Omental fat pad (tissue), 4 donors: ENCODE measurements at places on chromosomes 3 and 15.
A peak's percentile ranks its signal among the peaks of the same experiment; 100 is the strongest.

DNA sequence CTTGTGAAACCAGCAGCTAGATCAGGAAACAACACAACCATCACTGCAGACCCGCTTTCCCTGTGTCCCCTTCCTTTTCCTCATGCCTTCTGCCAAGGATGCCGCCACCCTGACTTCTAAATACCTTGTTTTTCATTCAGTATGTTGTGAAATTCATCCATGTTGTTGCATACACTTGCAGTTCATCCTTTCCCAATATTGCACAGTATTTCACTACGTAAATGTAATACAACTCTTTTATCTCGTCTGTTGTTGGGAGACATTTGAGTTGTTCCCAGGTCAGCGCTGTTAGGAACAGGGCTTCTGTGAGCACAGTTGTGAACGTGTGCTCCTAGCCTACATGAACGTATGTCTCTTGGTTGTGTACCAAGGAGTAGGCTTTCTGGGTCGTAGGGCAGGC lies 24.2 kb downstream of the TLNRD1 start:
- DNase-seq = no peak

DNA sequence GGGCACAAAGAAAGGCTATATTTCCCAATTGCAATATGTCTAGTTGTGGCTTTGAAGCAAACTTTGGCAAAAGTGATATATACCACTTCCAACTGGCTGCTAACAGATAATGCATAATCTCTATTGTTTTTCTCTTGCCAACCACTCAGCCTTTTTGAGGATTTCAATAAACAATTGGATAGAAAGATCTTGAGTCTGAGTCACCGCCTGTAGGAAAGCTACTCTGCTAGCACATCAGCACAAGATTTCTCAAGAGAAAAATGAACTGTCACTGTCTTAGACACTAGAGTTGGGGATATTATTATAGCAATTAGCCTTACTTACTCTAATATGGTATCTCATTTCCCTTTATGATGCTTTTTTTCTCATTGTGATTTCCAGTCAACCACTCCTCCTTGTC lies 119.7 kb downstream of the SST start:
- no peak for DNase-seq

DNA sequence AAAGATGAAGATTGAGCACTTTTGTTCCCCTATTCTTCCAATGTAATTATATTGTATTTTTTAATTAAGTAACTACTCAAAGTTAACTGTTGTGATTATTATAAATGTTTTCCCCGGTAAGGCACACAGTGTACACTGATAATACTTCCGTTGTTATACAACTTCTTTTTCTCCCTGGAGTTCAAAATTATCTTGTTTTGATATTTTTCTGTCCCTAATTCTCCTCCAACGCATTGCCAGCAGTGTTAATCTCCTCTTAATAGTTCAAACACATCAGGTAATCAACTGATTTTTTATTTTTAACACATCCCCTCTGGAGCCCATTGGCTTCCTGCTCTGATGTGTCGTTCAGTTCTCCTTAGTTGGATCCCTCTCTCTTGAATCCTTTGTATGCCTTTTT lies 32.3 kb upstream of the MFSD1 start:
- DNase-seq = no peak

GRCh38 chr3:130576375-130577266 lies 59.6 kb downstream of the COL6A6 start:
- DNase-seq = no peak

- peak; percentile 39 for DNase-seq
These were observed 860 bp downstream of the RASA2 start for GRCh38 chr3:141487521-141488252.

DNA sequence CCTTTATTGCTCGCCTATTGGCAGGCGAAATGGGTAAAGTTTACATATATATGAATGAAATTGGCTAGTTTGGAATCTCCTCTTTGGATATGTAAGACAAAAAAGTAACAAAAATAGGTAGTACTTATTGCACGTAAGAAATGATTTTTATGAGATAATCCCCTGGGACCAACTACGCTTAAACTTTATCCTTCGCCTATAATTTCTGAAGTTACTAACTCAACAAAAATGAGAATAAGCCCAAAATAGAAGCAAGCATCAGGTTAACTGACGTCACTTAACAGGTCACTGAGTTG lies 438 bp upstream of the SLC49A4 start:
- no peak for DNase-seq

DNA sequence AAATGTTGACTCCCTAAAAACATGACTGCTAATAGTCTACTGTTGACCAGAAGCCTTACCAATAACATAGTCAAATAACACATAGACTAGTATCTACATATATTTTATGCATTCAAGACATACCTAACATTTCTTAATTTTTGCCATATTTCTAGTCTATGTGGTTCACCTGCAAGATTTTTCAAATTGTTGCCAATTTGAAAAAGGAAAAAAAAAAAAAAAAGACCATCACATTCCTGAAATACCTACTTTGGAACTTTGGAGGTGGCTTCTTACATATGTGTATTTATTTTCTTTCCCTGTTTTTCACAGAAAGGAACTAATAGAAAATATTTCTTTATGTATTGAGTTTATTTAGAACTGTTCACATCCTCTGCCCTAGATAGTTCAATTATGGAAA lies 13.4 kb upstream of the ATP13A3 start:
- no peak for DNase-seq
